ENCODE measurements at places on chromosomes 2 and 18.

DNA sequence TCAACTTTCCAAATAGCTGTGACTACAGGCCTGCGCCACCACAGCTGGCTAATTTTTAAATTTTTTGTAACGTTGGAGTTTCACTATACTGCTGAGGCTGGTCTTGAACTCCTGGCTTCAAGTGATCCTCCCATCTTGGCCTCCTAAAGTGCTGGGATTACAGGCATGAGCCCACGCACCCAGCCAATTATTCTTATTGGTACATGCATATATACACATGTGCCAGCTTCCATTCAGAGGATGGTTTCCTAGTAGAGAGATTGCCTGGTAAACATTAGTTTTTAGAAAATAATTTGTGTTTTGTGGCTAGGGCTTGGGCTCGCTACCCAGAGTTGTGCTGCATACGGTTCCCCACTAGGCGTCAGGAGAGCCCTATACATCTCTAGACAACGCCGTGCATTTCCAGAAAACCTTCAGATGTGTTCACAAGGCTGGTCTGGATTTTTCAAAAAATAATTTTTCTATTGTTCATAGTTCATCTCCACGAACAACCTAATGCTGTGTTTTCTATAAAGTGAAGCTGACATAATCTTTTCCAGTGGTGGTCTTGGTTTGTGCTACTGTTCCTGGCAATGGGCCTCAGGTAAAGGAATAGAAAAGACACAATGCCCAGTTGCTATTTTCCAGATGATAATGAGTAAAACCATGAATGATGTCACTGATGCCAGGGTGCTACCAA is 14.6 kb upstream of the AFG3L2 start:
- peak; percentile 46 for DNase-seq

GRCh38 chr2:107595749-107596148 is 230.9 kb upstream of the RGPD4 start:
- DNase-seq = no peak

GRCh38 chr18:58570360-58571064 is 58.4 kb downstream of the ALPK2 start:
- DNase-seq = no peak

GRCh38 chr2:883260-883802 is 67.3 kb upstream of the SNTG2 start:
- no peak for DNase-seq

GRCh38 chr2:236892721-236893120 is 193.0 kb upstream of the COPS8 start:
- DNase-seq = no peak

GRCh38 chr2:170567429-170567828 is 147.7 kb upstream of the SP5 start:
- DNase-seq = no peak

DNA sequence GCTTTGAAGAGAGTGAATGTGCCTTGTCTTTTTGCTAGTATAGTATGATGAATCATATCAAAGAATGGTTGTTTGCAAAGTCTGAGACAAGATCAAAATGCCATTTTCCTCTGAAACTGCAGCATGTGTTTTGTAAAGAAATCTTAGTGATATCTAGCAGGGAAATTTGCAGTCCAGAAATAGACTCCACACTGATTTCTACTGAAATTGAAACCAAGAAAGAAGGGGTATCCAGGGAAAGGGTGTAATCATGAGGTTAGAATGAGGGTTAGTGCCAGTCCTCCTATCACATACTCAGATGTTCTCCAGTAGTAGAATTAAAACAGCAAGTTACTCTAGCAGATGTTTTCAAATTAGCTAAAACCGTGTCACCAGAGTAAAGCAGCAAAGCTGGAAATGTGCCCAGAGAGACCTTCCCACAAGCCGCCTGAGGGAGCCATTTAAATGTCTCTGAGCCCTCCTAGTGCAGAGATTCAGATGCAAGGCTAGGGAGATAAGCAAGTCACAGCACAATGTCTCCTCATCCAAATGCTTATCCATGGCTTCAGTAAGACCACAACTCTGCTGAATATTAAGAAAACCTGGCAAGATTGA is 4.9 kb downstream of the DLGAP1 start:
- DNase-seq = no peak

GRCh38 chr18:23897291-23897690 is 117.3 kb upstream of the TTC39C start:
- DNase-seq = no peak

- DNase-seq = no peak
Observed at GRCh38 chr18:15198116-15198389, 450.1 kb downstream of the ANKRD30B start.

GRCh38 chr18:75307530-75307929 is 96.9 kb downstream of the TSHZ1 start:
- no peak for DNase-seq

DNA sequence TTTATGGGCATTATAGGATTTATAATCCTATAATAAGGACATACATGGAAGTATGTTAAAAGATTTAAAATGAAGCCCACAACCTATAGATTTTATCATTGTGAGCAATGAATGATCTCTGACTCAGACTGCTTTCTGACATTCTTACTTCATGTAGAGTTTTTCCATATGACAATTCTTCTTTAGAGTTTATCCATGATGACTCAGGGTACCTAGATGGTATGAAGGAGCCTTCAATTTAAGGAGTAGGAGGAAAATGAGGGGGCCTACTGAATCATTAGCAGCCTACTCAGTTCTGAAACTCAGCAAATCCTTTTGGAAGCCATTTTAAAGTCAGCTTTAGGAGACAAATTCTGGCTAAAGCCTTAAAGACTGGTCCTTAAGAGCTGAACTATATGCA is 10.4 kb downstream of the PELI1 start:
- no peak for DNase-seq

DNA sequence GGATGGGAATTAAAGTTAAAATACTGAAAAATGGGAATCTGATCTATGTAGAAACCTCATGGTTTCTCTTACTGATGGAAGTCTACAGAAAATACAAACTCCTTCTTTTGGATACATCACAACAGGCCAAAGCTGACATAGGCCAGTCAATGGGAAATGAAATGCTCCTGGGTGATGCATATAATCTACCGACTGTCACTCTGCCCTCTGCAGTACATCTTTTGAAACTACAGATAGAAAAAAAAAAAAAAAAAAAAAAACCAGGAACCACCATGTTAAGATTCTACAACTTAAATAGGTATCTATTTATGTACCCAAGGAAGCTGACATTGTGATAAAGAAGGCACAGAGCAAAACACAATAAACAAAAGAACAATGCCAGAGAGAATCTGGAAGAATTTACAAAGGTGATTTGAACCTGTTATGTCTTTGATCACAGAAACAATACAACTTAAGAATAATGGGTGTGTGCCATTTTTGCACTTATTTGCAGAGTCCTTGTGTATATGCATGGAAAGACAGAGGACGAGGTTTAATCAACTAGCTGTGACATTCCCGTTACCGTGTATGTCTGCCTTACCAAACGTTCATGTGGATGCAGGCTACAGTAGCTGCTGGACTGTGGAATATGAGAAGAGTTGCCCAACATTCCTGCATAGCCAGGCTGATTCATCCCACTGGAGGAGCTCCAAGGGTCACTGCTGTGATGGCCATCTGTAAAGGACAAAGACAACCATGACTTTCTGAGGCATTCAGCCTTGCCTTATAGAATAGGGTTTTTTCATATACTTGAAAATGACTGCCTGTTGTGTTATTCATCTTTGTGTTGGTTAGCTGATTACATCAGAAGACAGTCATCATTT is 312.7 kb downstream of the TCF4 start:
- DNase-seq = peak; percentile 18

- peak; percentile 66 for DNase-seq
Observed at GRCh38 chr18:54717673-54718407, 110.4 kb upstream of the RAB27B start.

- DNase-seq = no peak
Observed at GRCh38 chr18:1848716-1849115, 722.6 kb downstream of the METTL4 start.

DNA sequence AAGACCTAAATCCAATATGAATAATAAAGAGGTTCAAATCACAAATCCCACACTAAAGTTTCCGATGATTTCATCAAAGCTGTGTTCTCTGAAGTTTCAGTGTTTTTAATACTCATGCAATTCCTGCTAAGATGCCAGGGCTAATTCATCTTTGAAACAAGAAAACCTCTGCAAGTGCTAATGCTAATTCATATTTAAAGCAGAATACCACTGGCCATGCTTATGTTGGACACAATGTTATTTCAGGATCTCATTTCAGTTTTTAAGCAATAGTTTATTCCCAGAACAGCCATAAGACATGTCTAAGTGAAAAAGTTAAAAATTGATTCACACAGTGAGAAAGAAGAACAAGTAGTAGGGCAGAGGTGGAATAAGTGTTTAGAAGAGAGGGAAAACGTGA is 62.8 kb downstream of the GRB14 start:
- no peak for DNase-seq

DNA sequence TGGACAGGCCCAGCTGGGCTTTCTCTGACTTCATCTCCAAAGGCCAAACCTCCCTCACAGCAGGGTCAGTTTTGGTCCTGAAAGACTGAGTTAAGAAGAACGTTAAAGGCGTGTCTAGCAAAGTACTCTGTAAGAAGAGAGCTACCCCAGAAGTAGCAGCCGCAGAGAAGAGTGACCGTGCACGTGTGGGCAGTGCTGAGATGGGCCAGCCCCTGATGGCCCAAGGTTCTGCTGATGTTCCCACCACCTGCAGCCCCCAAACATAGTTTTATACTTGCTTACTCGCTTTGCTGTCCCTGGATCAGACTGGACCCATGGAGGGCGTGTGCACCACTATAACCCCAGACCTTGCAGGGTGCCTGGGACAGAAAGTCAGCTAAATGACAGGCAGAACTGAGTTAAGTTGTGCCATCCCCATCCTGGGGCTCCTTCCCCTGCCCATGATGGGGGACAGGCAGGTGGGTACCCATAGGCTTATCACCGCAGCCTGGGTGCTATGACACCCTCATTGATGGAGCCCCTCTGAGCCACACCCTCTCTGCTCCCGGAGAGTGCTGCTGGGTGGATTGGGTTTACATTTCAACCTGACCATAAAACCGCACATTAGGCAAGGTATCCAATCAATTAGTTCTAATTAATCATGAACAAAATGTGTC is 367.3 kb upstream of the HS6ST1 start:
- no peak for DNase-seq

DNA sequence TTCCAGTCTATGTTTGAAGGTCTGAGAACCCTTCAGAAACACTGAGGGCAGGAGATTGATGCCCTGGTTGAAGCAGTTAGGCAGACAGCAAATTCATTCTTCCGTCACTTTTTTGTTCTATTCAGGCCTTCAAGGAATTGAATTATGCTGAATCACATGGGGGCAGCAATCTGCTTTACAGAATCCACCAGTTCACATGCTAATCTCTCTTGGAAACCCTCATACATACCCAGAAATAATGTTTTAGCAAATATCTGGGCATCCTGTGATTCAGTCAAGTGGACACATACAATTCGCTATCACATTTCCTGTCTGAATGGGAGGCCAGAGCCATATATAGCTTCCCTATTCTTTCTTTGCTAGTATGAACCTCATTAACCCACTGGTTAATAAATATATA is 301.4 kb upstream of the CNTNAP5 start:
- no peak for DNase-seq

GRCh38 chr2:109558076-109558882 is 55.5 kb downstream of the SEPTIN10 start:
- DNase-seq = no peak

DNA sequence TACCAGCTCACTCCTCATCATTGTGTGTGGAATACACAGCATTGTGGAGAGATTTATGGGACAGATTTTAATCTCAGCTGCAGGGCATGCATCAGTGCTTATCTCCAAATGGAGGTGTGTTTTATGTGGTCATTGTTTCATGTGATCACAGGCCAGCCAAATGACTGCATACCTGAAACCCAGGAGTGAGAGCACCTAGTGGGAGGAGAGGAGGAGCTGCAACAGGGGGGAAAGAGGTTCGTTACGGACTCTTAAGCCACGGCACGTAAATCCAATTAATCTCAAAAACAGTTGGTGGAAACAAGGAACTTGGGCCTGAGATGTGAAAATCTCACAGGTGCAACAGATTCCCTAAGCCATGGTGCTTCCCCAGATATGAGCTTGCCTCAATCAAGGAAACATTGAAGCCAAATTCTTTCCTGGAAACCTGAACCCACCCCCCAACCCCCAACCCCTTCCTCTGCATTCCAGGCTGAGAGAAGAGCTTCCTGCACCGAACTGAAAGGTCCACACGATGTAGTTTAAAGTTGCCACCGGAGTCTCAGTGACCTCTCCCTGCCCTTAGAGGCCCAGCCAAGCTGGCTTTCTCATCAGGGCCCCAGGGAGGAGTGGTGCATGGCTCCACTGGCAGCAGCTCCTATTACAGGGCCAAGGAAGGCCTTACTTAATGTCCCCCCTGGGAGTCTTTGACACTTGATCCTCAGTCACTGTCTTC is 167.4 kb downstream of the C1D start:
- peak; percentile 59 for DNase-seq

GRCh38 chr2:158936978-158937377 is 31.5 kb upstream of the TANC1 start:
- DNase-seq = no peak

DNA sequence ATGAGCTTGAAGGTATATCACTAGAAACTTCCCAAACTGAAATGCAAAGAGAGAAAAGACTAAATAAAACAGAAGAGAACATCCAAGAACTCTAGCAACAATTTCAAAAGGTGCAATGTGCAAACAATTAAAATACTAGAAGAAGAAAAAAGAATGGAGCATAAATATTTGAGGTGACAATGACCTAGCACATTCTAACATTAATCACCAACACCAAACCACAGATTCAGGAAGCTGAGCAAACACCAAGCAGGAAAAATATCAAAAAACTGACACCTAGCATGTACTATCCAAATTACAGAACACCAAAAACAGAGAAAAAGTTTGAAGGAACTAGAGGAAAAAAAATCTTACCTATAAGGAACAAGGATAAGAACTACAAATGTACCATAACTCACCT is 460.8 kb downstream of the IRS1 start:
- no peak for DNase-seq

DNA sequence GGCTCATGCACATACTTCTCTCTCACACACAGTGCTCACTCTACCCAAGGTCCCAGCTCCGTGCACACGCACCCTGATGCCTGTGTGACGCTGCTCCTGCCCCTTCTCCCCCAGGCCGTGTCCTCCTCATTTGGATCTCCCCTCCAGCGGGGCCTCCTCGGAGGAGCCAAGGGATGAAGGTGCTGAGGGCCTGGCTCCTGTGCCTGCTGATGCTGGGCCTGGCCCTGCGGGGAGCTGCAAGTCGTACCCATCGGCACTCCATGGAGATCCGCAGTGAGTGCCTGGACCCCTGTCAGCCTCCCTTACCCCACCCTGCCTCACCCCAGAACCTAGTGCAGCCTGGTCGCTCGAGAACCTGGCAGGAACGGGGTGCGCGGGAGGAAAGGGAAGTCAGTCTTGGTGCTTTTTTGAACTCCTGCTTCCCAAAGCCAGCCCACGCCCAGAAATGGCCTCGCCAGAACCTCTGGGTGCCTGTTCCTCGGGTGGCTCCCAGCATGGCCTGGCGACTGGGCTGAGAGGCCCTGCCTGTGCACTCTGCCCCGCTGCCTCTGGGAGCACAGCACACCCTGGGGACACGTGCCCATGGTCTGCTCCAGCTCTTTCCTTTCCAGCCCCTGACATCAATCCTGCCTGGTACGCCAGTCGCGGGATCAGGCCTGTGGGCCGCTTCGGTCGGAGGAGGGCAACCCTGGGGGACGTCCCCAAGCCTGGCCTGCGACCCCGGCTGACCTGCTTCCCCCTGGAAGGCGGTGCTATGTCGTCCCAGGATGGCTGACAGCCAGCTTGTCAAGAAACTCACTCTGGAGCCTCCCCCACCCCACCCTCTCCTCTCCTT is at the start of gene PRLH:
Gene PRLH (plus strand): TSS at position 174 of the 835 bp plus-strand sequence. CDS start 0 bp downstream, at position 174.
- no peak for DNase-seq

GRCh38 chr2:170651624-170652325 is 63.4 kb upstream of the SP5 start:
- no peak for DNase-seq

Measured in iPS-NIHi11 (cell line).